ENCODE measurements at places on chromosomes 6 and 20.

- no peak for DNase-seq
Measured at GRCh38 chr6:36622901-36623546, 28.9 kb downstream of the SRSF3 start.

DNA sequence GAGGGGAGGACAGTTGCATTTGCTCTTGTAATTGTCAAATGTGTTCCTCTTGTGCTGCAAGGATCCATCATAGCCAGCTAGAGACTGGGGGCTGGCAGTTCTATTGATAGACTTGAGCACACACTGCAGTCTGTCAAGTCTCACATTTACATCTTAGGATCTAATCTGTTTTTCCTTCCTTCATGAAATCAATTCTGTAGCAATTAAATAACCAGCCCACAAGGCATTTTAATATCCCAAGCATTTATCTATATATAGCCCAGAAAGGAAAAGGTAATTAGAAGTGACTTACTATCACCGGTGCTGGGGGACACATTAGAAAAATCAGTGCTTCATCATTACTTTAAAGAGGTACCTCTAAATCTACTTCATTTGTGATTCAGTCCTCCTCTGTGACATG lies 143.0 kb upstream of the STXBP5 start:
- no peak for DNase-seq

GRCh38 chr6:166554316-166554715 lies 32.2 kb downstream of the RAMACL start:
- DNase-seq = no peak

DNA sequence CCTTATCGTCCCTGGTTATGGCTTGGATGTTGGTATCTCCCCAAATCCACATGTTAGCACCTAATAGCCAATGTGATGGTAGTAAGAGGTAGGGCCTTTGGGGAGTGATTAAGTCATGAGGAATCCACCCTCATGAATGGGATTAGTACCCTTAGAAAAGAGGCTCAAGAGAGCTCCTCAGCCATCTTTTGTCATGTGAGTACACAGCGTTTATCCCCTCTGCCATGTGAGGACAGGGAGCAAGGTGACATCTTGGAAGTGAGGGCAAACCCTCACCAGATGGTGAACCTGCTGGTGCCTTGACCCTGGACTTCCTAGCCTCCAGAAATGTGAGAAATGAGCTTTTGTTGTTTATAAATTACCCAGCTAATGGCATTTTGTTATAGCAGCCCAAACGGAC lies 16.1 kb upstream of the SIRPB2 start:
- DNase-seq = no peak

DNA sequence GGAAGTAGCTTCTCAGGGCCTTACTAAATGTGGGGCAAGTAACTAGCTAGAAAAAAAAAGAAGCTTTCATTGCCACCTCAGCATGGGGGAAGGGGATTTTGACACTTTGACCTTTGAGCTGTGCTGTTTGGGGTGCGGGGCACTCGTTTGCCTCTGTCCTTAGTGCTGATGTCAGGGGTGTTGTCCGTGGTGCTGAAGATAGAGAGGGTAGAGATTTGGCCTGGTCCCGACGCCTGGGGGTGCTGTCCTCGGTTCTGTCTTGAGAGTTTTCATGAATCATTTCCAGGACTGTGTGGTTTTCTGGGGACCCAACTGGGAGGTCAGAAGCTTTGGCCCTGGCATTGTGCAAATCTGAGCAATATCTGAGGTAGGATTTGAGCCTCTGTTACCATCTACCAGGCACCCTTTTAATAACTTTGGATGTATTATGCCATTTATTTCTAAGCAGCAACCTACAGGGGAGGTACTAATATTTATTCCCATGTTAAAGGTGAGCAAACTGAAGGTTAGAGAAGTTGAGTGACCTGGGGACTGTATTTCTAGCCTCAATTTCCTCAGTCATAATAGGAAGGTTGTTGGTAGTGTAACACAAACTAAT lies 78.0 kb downstream of the DLGAP4 start:
- no peak for DNase-seq
